ENCODE measurements at places on chromosomes 7 and 10.

- no peak for DNase-seq
Measured at GRCh38 chr7:79332091-79332490, 121.4 kb downstream of the MAGI2 start.

- DNase-seq = no peak
Measured at GRCh38 chr10:128722947-128723346, 596.7 kb upstream of the MKI67 start.

DNA sequence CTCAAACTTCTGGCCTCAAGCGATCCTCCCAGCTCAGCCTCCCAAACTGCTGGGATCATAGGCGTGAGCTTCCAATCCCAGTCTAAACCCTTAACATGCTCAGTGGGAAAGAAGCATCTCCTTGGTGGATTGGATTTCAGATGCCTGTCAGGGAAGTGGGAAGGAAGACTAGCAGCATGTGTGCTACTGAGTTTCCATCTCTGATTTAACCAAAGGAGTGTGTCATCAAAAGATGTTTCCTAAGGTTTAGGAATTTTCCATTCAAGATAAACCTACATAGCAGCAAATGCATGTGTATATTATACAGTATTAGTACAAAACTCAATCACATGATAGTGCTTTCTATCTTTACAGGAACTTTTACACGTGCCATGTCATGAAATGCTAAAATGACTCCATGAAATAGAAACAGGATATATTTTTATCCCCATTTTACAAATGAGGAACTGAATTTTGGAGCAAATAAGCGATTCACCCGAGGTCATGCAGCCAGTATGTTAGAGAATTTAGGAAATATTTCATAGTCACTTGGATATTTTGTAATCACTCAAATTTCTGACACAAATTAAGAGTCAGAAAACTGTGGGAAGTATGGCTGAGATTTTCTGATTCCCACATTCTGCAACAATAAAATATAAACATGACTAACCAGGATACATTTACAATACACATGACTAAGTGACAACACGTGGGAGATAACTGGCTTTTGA, 11.4 kb upstream of the TMEM26 start:
- DNase-seq = no peak

GRCh38 chr10:67770537-67770936, 67.5 kb downstream of the DNAJC12 start:
- DNase-seq = no peak

GRCh38 chr10:76695069-76695468, 942.5 kb downstream of the KCNMA1 start:
- DNase-seq = no peak

DNA sequence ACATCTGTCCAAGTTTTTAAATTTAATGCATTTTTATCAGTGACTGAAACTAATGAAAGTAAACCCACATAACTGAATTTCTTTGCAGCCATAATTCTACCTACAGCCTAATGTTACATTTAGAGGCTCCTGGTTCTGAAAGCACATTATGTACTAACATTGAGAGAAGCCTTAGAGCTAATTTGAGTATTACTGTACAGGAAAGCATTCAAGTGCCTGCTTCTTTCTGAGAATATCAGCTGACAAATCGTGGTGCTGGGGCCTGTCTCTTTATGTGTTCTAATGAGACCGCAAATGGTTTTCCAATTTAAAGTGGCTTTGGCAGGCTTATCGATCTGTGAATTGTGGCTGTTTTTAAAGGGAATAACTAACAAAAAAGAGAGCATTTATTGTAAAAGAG, 32.3 kb upstream of the DGKB start:
- no peak for DNase-seq

DNA sequence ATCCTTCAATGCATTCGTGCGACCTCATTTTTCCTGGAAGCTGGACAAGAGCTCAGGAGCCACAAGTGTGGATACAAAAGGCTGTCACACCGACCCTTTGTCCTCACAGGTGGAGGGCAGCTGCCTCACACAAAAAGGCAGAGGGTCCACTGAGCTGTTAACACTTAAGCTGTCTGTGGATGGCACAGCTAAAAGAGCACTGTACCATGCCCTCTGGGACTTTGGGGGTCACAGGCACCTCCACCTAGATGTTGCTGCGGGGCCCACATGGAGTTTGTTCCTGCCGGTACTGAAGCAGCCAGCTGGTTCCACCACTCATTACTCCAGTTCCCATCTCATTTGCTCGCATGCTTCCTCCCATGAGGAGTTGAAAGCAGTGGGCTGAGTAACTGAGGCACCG, 57.0 kb downstream of the STRA8 start:
- DNase-seq = no peak

DNA sequence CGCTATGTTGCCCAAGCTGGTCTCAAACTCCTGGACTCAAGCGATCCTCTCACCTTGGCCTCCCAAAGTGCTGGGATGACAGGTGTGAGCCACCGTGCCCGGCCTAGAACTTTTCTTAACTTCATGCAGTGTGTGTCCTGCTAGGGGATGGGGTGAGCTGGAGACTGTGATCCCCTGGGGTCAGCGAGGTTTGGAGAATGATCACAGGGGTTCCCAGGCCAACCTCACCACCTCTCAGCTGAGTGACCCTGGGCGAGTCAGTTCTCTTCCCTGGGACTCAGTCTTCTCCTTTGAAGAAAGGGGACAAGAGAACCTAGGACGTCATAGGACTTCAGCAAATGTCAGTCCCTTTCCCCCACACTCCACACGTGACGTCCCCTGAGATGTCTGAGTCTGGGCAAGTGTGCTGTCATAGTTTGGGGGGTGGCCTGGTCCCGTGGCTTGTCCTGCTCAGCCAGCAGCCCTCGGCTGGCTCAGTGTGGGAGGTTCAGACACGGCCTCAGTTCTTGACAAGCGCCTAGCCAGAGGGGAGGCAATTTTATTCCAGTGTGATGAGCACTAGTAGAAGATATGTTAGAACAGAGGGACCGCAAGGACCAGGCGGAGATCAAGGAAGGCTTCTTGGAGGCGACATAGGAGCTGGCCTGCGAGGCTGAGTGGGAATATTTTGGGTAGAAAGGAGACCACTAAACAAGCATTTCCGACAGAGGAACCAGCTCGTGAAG, 43.3 kb upstream of the ELN start:
- no peak for DNase-seq

DNA sequence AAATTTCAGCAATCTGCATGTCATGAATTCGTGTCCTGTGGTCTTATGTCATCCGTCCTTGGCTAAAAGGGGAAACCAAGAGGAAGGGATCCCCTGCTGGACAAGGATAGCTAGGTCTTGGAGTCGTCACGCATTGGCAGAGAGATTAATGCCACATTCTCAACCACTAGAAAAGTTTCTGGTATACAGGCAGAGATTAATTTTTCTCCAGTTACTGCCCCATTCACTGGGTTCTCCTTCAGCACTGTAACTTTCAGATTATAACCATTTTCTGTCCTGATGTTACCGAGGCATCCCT, 1060.6 kb upstream of the AUTS2 start:
- DNase-seq = no peak

- DNase-seq = no peak
Measured at GRCh38 chr10:121375172-121375571, 223.1 kb downstream of the FGFR2 start.

DNA sequence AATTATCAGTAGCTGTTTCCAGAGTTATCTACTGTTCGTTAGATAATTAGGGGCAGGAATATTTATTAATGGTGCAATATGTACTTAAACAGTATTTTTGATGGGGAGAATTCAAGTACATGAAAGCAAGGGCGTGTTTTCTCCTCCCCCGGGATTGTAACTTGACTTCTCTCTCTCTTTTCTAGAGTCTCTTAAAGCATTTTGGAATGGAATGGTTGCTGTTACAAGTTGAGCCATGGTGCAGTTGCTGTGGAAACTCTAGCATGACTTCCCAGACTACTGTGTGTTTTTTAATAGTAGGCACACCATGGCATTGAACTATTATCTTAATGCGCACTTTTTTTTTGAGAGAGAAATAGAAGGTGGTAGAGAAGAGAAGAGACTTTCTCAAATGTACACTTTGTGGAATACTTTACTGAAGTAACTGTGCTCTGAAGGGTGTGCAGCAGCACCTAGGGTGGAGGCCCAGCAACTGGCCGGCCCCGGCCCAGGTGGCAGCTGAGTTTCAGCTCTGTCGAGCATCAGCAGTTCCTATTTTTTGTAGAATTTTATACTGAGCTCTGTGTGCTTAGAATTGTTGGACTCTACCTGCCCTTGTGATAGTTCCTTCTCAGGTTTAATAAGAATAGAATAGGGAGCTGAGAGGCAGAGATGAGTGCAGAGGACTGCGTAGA, 64.4 kb downstream of the CCNY start:
- no peak for DNase-seq

DNA sequence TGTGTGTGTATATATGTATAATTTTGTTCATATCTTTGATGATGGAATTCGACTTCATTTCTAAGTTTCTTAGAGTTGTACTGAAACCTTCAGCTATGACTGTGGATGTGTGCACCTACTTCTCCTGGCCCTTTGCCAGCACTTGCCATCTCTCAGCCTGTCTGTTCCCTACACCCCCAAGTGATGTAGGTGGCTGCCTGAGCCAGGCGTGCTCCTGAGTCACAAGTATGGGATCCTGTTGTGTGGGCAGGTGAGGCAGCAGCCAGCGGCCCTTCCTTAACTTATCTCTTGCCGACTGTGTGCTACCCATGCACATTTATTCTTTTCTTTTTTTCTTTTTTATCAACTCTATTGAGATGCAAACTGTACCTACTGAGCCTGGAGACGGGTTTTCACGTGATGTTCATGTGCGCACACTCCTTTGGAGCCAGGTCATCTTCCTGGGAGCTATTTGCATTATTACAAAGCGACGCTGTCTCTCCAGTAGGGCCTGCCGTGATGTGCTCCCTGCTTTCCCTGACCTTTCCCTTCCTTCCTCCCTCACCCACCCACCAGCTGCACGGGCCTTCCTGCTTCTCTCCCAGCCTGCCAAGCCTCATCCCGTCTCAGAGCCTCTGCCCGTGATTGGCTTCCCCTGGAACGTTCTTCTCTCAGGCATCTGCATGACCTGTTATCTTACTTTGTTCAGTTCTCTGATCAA, 31.3 kb upstream of the GALNT11 start:
- DNase-seq = no peak

DNA sequence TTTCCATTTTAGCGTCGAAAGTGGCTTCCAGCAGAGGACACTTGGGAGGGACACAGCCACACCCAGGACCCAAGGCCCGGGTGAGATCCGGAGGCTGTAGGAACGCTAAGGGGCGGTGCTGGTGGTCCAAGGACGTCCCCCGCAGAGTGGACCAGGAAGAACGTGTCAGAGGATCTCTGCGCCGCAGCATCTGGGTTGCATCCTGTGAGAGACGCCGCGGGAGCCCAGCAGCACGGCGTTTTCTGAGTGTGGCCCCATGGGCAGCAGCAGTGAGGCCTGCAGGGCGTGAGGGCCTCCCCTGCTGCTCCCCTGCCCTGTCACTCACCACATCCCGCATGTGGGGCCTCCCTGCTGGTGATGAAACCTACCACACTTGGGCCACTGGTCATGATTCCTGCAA, 40.5 kb upstream of the BNIP3 start:
- DNase-seq = no peak

- no peak for DNase-seq
Measured at GRCh38 chr10:117788911-117789310, 246.4 kb downstream of the EMX2 start.

DNA sequence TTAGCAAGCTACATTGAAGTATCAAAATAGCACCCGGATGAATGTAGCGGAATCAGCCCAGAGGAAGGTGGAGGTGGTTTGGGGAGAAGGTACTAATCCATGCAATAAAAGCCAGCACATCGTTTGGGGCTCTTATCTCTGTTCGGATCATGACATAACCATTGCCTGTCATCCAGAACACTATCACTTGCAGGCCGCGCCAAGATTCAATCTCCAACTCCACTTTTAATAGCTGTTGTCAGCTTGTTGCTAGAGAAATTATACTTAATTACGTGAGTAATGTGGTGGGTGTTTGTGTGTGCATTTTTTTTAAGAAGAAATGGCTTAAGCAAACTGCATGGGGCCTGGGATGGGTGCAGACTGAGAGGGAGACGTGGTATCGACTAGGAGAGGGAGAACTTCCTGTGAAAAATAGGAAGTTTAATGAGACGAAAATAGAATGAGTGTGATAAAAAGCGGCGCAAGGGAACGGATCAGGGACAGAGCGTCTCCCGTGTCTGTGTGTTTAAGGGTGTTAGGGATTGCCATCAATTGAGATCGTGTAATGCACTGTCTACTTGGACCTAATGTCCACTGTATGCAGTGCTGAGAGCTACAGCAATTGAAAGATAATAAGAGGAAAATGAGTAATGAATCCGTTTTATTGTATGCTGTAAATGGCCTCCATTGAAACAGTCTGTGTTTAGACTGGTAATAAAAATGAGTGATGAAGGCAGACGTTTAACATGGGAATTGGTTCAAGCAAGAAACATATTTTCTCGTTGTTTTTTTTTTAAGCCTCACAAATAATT, 27.6 kb upstream of the SFMBT2 start:
- DNase-seq = no peak

GRCh38 chr10:73761781-73762180, 17.6 kb downstream of the SEC24C start:
- DNase-seq = no peak

GRCh38 chr7:1725199-1725690, 55.2 kb downstream of the ELFN1 start:
- DNase-seq = no peak

- no peak for DNase-seq
Measured at GRCh38 chr10:44986179-44986578, 7.6 kb upstream of the DEPP1 start.

GRCh38 chr10:33249659-33250345, 84.7 kb downstream of the NRP1 start:
- DNase-seq = no peak

GRCh38 chr10:51272555-51272954, 198.3 kb downstream of the PRKG1 start:
- no peak for DNase-seq

- DNase-seq = no peak
Measured at GRCh38 chr7:54705436-54705835, 53.6 kb downstream of the SEC61G start.

DNA sequence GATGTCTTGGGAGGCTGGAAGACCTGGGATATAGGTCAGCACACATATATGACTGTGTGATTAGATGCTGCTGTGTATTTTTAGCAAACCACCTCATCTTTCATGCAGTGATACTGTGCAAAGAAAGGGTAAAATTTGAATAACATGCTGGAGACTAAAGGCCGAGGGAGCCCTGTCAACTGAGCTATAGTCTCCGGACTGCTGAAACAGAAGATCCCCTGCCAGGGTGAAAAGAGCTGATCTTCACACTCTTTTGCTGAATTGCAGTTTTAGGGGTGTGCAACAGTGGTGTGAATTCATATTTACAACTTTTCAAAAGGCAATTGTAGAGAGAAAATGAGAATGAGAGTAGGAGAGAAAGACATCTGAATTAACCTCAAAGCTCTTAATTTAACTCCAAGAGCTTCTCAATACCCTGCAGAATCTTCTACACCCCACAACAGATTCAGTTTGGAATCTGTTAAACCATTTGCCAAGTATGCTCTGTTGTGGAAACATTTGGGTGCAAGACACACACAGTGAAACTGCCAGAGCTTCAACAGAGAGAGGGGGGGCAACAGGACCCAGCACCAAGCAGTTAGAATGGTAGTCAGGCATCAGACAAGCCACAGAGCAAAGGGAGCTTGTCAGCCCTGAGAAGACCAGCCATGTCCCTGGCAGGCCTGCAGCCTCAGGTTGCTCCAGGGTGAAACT, 190.1 kb upstream of the STK17A start:
- no peak for DNase-seq

GRCh38 chr10:76902949-76903348, 734.7 kb downstream of the KCNMA1 start:
- peak; percentile 51 for DNase-seq
